Activated CD4-positive, alpha-beta memory T cell treated with anti-CD3 and anti-CD28 coated beads, Interleukin-2, amount 10 ng/mL, durations not matched to agents 7 days and 5 days (primary cell): ENCODE measurements at places on chromosomes 4 and X. TPM values are rescaled to one million over a fixed set of nuclear protein-coding genes. Genes with fewer than 3 reads are reported as not detected.

Gene C1QTNF7
- total RNA-seq: not detected

Gene FGF16
- not detected for total RNA-seq

Gene TMEM31
- total RNA-seq: not detected

Gene TMEM144
- total RNA-seq: not detected

Gene HSD17B13
- 0.30 TPM for total RNA-seq

Gene FOXR2
- not detected for total RNA-seq

Gene GPR78
- 0.08 TPM for total RNA-seq

- H3K27ac ChIP-seq: no peak overlapping the region
- no peaks in the 10 kb centered on the region for H3K36me3 ChIP-seq
- no peak overlapping the region for H3K4me3 ChIP-seq
- H3K4me1 ChIP-seq: no peaks in the 10 kb centered on the region
- DNase-seq: no peak
Measured at GRCh38 chr4:16125571-16126445, 42.0 kb upstream of the PROM1 start.

GRCh38 chr4:72467633-72468032 lies 101.4 kb downstream of the ADAMTS3 start:
- DNase-seq: no peak
- H3K4me1 ChIP-seq: no peaks in the 10 kb centered on the region
- no peaks in the 10 kb centered on the region for H3K36me3 ChIP-seq
- H3K27ac ChIP-seq: no peak overlapping the region
- no peaks in the 10 kb centered on the region for H3K27me3 ChIP-seq
- H3K4me3 ChIP-seq: no peak overlapping the region

GRCh38 chr4:116217781-116218180 lies 867.6 kb downstream of the TRAM1L1 start:
- H3K4me3 ChIP-seq: no peak overlapping the region
- no peaks in the 10 kb centered on the region for H3K4me1 ChIP-seq
- no peak overlapping the region for H3K27ac ChIP-seq

- H3K27me3 ChIP-seq: no peaks in the 10 kb centered on the region
- no peak for DNase-seq
- H3K27ac ChIP-seq: no peak overlapping the region
- no peaks in the 10 kb centered on the region for H3K36me3 ChIP-seq
- no peak overlapping the region for H3K4me3 ChIP-seq
Measured at GRCh38 chrX:107199491-107199890, 6.7 kb downstream of the NUP62CL start.

DNA sequence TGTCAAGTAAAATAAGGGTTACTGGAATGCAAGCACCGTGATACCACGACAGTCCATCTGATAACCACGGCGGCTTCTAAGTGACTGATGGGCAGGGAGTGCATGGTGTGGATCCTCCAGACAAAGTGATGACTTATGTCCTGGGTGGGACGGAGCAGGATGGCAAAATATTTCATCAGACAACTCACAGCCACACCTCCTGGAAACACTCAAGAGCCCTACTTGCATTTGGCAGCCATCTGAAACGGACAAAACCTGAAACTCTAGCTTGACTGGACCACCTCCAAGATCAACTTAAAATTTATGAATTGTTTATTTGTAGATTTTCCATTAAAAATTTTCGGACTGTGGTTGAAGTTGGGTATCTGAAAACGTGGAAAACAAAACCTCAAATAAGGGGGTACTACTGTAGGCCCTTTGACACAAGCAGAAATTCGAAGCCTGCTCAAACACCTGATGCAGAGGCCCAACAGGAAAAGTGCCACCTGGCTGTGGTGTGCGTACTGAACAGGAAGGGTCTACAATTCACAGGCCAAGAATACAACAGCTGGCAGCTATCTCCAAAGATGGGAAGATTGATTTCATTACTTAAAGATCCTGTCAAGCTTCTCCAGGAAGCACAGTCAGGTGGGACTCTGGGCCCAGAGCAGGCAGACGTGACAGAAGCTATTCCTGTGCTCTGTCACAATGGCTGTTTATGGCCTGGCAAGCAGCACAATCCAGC lies 26.0 kb downstream of the LRIT3 start:
- no peaks in the 10 kb centered on the region for H3K4me1 ChIP-seq
- peaks cover 2% of the 10 kb centered on the region for H3K27me3 ChIP-seq
- DNase-seq: no peak
- no peak overlapping the region for H3K4me3 ChIP-seq
- no peaks in the 10 kb centered on the region for H3K36me3 ChIP-seq

DNA sequence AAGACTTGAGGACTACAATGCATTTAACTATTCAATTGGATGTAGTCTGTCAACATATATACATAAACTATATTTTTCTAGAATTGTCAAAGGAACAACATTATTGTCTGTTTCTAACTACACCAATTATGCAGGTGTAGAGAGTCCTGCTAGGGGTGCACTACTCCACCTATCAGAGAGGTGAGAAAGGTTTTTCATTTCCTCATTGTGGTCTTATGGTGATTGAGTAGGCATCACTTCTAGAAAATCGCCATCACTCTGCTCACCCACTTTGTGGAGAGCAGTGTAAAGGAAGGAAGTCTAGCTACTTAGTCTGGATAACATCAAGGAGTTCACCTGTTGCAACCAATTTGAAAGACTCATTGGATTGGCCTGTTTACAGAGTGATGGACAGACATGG lies 4.4 kb upstream of the ADH1C start:
- no peak overlapping the region for H3K4me3 ChIP-seq
- no peaks in the 10 kb centered on the region for H3K36me3 ChIP-seq
- H3K4me1 ChIP-seq: peaks cover 2% of the 10 kb centered on the region
- no peak overlapping the region for H3K27ac ChIP-seq

DNA sequence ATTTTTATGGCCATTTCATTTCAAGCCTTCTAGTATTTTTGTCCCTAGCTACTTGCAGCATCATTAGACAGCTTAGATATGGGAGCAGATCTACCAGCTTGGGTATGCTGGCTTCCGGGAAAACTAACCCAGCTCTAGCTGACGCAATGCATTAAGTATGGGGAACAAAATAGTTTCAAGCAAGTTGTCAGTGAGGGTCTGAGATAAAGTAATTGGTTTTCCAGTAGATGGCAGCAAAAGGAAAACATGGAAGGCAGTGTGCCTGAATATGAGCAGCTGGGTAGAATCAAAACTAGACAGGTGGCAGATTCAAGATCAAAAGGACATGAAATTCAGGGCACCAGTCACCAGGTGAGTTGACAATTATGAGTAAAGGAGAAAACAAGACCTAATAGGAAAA lies 340.9 kb upstream of the CTSO start:
- H3K4me1 ChIP-seq: no peaks in the 10 kb centered on the region
- no peak overlapping the region for H3K27ac ChIP-seq
- H3K36me3 ChIP-seq: no peaks in the 10 kb centered on the region
- no peak overlapping the region for H3K4me3 ChIP-seq

- peaks cover 10% of the 10 kb centered on the region for H3K27me3 ChIP-seq
- no peaks in the 10 kb centered on the region for H3K36me3 ChIP-seq
- no peak overlapping the region for H3K4me3 ChIP-seq
- H3K27ac ChIP-seq: no peak overlapping the region
- no peaks in the 10 kb centered on the region for H3K4me1 ChIP-seq
- DNase-seq: no peak
Measured at GRCh38 chr4:54209617-54210016, 19.5 kb upstream of the PDGFRA start.

- H3K4me3 ChIP-seq: no peak overlapping the region
- no peak overlapping the region for H3K27ac ChIP-seq
- H3K27me3 ChIP-seq: no peaks in the 10 kb centered on the region
- H3K36me3 ChIP-seq: peaks cover 36% of the 10 kb centered on the region
Measured at GRCh38 chr4:1842993-1843448, 12.9 kb downstream of the LETM1 start.

DNA sequence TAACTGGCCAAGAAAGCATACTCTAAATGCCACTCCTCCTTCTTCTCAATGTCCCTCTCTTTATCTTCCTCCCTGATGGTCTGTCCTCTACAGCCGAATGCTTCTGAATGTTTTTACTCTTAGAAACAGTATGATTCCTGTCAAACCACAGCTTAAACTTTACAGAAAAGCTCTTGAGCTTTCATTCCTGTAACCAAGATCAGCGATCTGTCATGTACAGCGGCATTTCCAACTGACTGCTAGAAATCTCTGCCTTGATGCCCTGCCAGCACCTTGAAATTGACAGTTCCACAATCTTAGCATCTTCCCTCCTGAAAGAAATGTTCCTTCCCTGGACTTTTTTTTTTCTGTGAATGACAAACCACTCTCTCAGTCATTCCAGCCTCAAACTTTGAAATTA lies 11.5 kb upstream of the GATB start:
- no peaks in the 10 kb centered on the region for H3K4me1 ChIP-seq
- H3K4me3 ChIP-seq: no peak overlapping the region
- no peak overlapping the region for H3K27ac ChIP-seq
- no peaks in the 10 kb centered on the region for H3K36me3 ChIP-seq
- DNase-seq: no peak

DNA sequence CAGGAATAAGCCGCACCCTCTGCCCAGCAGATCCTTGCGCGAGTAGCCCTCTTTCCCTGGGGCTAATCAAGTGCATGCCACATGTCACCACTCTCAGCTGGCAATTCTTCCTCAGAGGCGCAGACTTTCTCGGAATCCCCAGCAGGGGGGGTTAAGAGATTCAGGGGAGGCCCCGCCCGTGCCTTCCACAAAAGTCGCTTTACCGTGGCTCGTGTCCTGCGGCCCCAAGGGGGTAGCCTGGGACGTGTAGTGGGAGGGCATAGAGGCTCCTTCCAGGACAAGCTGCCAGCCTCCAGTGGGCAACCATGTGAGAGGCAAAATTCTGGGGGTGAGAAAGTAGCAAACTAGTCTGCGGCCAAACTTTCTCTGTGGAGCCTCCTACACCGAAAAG lies 652 bp downstream of the SRPX start:
- no peaks in the 10 kb centered on the region for H3K36me3 ChIP-seq
- H3K4me3 ChIP-seq: no peak overlapping the region
- peaks cover 4% of the 10 kb centered on the region for H3K4me1 ChIP-seq
- peaks cover 40% of the 10 kb centered on the region for H3K27me3 ChIP-seq

GRCh38 chrX:119095936-119096335 lies 23.1 kb downstream of the CT47C1 start:
- no peak overlapping the region for H3K4me3 ChIP-seq
- H3K4me1 ChIP-seq: no peaks in the 10 kb centered on the region
- DNase-seq: no peak
- no peak overlapping the region for H3K27ac ChIP-seq
- H3K36me3 ChIP-seq: no peaks in the 10 kb centered on the region

DNA sequence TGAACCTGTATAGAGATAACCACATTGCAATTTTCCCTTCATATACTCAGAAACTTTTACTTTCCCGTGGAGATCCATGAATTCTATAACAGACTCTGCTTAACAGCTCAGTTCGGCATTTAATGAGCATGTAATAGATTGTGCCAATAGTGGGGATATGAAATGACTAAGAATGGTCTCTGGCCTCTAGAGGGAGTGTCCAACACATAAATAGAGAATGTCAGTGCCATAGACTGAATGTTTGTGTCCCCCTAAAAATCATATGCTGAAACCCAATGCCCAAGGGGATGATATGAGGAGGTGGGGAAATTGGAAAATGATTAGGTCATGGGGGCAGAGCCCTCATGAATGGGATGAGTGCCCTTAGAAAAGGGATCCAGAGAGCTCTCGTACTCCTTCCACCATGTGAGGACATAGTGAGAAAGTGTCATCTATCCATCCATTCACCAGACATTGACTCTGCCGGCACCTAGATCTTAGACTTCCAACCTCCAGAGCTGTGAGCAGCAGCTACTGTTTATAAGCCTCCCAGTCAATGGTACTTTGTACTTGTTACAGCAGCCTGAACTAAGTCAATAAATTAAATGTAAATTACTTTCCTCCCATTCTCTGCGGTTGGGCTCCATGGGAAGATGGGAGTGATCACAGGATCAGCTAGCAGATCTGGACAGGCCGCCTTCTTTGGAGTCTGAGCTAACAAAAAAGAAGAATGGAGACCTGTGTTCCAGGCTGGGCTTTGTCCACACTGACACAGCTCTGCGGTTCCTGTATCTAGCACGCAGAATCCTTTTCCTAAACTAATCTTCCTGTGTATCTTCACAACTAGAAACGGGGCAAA lies 28.1 kb upstream of the HPSE start:
- DNase-seq: no peak
- no peak overlapping the region for H3K27ac ChIP-seq
- H3K4me3 ChIP-seq: no peak overlapping the region
- H3K4me1 ChIP-seq: no peaks in the 10 kb centered on the region

DNA sequence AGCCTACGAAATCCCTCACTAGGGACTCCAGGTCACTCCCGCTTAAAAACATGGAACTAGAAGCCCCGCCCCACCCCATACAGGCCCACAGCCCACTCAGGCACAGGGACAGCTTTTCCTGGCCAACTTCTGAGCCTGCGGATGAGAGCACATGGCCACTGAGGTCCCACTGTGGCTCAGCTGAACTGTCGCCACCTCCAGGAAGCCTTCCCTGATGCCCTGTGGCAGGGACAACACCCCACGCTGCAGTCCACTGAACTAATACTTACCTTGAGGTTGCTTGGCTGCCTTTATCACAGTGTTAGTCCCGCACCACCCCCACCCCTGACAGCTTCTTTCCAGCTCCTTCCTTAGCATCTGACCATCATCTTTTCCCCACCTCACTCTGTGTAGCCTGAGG lies 39.3 kb upstream of the MAN2B2 start:
- H3K4me3 ChIP-seq: no peak overlapping the region
- no peaks in the 10 kb centered on the region for H3K27me3 ChIP-seq
- H3K27ac ChIP-seq: no peak overlapping the region
- no peaks in the 10 kb centered on the region for H3K4me1 ChIP-seq

- no peak overlapping the region for H3K4me3 ChIP-seq
- peaks cover 5% of the 10 kb centered on the region for H3K27me3 ChIP-seq
- DNase-seq: no peak
- H3K36me3 ChIP-seq: no peaks in the 10 kb centered on the region
Measured at GRCh38 chr4:155960522-155960921, 6.9 kb upstream of the CTSO start.

GRCh38 chr4:17511509-17511949 lies 361 bp downstream of the QDPR start:
- peaks cover 31% of the 10 kb centered on the region for H3K4me1 ChIP-seq
- DNase-seq: peak; percentile 64
- peak overlapping the region; percentile 97 for H3K4me3 ChIP-seq
- peak overlapping the region; percentile 79 for H3K27ac ChIP-seq
- H3K36me3 ChIP-seq: peaks cover 12% of the 10 kb centered on the region
